ENCODE measurements at places on chromosomes 3 and 15.

GRCh38 chr15:53331328-53332190, 427.9 kb downstream of the WDR72 start:
- DNase-seq = no peak

DNA sequence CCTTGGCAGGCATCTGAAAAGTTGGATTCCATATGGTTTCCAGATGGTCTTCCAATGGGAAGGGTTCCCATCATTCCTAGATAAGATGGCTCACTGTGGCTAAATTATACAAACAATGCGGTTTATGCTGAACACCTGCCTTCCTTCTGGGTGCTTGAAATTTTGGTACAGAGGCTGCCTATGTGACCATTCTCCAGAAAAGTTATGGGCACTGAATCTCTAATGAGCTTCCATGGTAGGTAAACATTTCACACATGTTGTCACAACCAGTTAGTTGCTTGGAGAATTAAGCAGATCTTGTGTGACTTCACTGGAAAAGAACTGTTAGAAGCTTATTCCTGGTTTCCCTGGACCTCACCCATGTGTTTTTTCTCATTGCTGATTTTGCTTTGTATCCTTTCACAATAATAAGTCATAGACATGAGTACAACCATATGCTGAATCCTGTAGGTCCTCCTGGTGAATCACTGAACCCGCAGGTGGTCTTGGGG, 30.1 kb downstream of the PLOD2 start:
- DNase-seq = no peak

DNA sequence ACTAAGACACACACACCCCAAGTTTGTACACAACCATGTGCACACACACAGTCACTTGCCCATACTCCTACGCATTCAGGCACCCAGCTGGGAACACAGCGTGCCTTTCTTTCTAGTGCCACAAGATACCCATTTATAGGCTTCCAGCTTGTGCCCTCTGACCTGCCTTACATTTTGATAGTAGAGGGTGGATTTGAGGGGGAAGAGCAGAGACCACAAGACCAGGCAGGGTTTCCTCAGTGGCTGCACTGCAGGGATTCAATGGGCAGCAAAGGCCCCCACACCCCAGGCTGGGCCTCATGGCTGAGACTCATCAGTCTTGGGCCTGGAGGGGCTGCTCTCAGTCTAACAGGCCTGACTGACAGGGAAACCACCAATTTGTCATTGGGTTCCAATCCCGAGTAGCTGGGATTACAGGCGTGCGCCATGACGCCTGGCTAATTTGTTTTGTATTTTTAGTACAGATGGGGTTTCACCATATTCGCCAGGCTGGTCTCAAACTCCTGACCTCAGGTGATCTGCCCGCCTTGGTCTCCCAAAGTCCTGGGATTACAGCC, 18.8 kb upstream of the ANKDD1A start:
- DNase-seq = peak; percentile 76

DNA sequence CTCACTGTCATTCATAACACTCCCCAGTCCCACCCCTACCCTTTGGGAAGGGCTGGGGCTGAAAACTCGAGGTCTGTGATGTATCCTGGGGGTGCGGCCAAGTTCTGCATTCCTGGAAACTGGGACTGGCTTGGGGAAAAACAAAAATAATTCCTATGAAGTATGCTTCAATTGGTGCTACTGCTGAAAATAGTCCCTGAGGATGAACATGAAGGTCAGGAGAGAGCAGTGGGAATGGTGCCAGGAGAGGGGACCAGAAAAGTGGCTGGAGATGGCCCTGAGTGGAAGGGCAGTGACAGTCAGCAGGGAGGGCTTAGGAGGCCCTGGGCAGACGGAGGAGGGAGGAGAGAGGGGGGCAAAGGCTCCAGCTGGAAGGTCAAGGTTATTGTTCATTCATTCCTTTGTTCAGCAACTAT, 4.8 kb upstream of the ISLR start:
- DNase-seq = no peak

GRCh38 chr3:24963762-24964625, 464.1 kb upstream of the RARB start:
- DNase-seq = no peak

GRCh38 chr3:186719945-186720739, 3.0 kb downstream of the KNG1 start:
- DNase-seq = no peak

- no peak for DNase-seq
These were observed 205.9 kb downstream of the RPLP1 start for GRCh38 chr15:69658411-69658945.

DNA sequence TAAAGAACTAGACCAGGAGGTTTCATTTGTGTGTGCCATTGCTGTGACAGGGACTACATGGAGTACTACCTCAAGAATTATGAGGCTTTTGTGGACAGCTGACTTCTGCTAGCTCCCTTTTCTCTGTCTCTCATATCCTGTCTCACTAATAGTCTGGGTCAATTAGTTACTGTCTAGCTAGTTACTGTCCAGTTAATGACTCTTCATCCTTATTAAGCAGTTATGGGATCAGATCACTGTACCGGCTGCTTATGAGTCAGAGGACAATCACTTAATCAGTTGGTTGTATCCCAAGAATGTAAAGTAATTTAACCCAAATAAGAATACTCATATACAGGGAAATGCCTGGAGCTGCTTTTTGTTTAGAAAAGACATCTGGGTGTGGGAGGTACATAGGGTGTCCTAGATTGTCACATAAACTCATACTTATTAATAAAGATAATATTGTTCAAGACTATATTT, 158.0 kb downstream of the CDIN1 start:
- no peak for DNase-seq

Measured in activated CD8-positive, alpha-beta T cell treated with anti-CD3 and anti-CD28 coated beads for 36 hours (primary cell).